ENCODE measurements at places on chromosomes 11 and 22.

DNA sequence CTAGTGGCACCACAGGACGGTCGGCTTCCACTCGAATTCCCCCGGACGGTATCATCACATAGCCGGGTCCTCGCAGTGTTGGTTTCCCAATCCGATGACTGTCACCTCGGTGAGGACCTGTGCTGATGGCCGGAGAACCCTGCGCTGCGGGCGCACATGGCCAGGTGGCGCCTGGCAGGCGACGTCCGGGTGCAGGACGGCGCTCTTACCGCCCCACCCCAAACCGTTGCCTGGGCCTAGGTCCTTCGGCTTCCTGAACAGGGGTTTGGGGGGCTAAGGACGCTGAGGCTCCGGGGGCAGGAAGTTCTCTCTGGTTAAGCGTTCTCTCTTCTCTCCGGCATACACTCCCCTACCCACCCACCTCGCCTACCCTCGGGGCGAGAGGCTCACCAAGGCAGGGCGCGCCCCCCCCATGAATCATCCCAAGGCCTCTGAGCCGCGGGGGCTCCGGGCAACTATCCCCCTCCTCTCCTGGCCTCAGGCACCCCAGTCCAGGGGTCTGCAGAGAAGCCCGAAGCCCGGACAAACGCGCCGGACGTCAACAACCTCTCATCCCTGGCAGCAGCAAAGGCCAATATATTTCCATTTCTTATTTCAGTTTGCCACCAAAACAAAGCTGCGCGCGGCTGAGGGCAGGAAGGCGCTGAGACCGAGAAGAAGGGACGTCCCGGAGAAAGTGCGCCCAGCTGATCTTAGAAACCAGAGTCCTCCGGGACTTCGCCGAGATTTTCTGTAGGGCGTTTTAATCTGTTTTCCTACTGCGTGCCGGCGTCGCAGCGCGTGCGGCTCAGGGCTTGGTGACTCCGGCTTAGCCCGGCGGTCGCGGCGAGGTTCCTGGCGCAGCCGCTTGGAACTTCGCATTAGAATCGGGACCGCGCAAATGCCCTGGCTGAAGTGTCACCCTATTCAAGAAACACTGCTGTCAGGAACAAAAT is 5.6 kb downstream of the ALX4 start:
- no peak for DNase-seq

GRCh38 chr11:97445561-97445960 is 1055.7 kb downstream of the JRKL start:
- no peak for DNase-seq

- DNase-seq = peak; percentile 87
Observed at GRCh38 chr22:45608763-45609180, 62.9 kb upstream of the ATXN10 start.

DNA sequence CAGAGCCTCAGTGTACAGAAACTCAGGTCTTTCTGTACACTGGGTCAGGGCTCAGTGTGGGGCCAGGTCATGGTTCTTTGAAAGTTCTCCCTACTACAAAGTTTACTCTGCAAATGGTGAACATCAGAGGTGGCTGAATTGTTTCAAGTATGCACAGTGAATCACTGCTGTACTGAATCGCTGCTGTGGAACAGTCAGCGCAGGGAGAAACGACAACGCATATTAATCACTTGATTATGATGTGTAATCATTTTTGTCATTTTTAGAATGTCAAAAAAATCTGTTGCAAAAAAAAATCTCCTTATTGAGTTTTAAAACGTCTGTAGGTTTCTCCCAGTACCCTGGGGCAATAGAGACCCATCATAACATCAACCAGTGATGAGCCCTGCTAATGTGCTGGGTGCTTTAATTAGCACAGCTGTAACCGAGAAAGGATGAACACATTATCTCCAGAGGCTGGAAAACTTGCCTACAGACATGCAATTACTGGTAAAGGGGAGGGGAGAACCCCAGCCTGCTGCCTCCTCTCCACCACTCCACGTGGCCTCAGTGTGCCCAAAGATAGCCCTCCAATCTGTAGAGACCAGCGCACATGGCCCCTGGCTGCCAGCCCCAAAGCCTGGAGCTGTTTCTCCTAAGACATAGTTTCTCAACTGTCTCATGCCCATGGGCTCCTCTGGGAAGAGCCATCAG is 12.8 kb downstream of the ARRB1 start:
- peak; percentile 74 for DNase-seq

GRCh38 chr11:44540667-44541066 is 24.8 kb upstream of the CD82 start:
- DNase-seq = no peak

DNA sequence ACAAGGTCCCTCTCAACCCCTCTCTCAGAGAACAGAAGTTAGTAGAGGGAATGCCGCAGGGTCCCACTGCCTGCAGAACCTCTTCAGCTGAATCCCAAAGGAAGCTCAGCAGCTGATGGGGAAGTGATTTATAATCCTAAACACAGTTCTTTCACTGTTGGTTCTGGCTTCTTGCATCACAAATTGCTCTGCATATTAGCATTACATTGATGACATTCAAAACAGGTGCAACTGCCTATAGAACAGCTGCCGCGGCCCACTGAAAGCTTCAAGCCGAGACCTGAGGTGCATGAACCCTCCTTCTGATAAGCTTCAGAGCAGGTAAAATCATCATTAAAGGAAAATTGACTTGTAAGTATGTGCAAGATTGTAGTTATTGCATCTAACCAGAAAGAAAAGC is 75.2 kb upstream of the KIRREL3 start:
- no peak for DNase-seq

- DNase-seq = peak; percentile 58
Observed at GRCh38 chr11:75668451-75669297, at the start of gene MAP6. Gene MAP6, minus strand, starts transcription at chr11:75669038. Its CDS starts 669 bp downstream, at chr11:75668369.

DNA sequence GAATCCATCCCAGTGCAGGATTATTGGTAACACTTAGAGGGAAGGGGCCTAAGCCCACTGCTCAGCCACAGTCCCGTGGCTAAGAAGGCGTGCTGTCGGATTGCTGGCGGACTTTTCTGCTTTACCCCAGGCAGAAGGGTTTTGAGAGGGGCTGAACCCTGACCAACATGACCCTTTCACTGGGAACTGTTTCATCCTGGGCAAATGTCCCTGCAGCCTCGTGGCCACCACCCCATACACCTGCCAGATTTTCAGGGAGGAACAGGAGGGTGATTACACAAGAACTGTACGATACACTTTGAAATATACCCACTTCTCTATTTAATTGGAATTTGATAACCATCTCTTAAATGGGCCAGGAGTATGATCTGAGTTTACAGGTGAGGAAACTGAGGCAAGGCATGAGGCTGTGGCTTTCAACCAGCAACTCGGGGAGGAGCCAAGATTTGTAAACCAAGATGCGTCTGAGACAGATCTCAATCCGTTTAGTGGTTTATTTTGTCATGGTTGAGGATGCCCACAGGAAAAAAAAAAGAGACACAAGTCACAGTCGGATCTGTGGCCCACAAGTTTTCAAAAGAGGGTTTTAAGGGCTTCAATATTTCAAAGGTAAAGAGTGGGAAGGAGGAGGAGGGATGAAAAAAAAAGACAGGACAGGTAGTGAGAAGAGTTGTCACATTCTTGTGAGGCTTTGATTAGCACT is 6.1 kb upstream of the APOL3 start:
- DNase-seq = no peak

DNA sequence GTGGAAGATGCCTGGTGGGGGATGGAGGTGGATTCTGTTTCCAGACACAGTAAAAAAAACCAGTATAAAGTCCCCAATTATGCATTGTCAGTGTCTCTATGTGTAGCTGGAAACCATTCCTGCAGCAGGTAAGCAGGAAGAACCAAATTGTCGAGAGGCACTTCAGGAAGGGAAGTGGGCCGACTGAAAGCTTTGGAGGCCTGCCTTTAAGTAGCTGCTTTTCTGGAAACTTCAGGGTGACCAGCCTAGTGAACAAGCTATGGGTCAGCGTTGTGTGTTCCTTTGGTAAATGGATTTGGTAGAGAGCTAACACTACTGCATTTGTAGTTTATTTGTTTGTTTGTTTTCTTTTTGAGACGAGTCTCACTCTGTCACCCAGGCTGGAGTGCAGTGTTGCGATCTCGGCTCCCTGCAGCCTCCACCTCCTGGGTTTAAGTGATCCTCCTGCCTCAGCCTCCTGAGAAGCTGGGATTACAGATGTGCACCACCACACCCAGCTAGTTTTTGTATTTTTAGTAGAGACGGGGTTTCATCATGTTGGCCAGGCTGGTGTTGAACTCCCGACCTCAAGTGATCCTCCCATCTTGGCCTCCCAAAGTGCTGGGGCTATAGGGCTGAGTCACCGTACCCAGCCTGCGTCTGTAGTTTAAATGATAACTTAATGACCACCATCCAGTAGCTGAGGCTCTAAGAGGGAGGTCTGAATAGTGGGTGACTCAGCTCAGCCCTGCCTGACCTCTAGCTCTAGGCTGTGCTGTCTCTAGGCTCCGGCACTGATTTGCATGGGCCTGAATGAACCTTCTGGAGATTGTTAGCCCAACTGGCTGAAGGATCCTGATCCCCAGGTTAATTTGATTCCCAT is 12.8 kb downstream of the PTPRJ start:
- peak; percentile 83 for DNase-seq

GRCh38 chr11:132187814-132188213 is 817.4 kb downstream of the NTM start:
- DNase-seq = no peak

- DNase-seq = no peak
Observed at GRCh38 chr11:20458905-20459632, 71.6 kb downstream of the PRMT3 start.

GRCh38 chr22:20429254-20430100 is 8.1 kb downstream of the SCARF2 start:
- no peak for DNase-seq

DNA sequence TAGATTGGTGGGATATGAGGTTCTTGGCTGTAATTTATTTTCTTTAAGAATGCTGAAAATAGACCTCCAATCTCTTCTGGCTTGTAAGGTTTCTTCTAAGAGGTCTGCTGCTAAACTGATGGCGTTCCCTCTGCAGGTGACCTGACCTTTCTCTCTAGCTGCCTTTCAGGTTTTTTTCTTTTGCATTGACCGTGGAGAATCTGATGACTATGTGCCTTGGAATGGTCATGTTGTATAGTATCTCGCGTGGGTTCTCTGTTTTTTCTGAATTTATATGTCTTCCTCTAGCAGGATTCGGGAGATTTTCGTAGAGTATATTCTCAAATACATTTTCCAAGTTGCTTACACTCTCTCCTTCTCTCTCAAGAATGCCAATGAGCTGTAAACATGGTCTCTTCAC is 122.2 kb downstream of the DDX10 start:
- no peak for DNase-seq

DNA sequence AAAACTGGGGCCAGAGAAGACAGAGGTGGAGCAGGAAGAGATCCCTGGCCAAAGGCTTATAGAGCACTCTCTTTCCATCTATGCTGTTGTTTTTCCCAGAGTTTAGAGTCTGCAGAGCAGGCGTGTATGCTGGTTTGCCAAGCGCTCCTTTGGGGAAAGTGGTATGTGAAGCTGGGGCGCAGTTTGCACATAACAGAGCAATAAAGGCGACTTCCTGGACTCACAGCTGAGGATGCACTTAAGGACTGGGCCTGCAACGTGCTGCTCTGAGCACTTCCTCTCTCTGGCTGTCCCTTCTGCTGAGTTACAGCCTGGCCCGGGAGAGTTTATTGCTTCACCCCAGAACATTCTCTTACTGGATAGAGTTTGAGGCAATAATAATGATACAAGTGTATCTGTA is 41.7 kb downstream of the THAP12 start:
- DNase-seq = peak; percentile 55

DNA sequence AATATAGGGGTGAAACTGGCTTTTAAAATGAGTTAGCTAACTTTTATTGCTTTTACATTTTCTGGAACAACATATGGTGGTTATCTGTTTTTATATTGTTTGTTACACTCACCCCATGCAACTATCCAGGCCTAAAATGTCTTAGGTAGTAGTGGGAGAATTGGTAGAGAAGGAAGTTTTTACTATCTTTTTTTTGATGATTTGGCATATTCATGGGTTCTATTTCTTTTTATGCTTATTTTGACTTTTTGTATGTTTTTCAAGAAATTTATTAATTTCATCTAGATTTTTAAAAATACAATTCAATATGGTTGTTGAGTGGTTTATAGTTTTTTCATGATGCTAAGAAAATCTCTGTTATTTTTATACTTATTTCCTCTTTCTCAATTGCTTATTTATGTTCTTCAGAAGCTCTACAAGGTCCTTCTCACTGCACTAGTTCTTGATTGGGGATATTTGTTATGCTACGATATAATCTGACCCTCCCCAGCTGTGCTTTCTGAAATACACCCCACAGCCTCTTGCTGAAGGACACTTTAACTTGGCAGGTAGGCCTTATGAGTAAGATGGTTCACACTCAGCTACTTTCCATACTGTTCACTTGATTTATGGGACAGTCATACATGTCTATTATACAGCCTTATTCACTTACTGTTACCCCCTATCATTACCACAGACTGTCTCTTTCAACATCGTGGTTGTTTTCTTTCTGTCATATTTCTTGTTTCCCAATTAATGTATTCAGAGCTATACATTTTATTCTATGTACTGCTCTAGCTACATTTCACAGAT is 431.2 kb downstream of the METTL15 start:
- DNase-seq = no peak

DNA sequence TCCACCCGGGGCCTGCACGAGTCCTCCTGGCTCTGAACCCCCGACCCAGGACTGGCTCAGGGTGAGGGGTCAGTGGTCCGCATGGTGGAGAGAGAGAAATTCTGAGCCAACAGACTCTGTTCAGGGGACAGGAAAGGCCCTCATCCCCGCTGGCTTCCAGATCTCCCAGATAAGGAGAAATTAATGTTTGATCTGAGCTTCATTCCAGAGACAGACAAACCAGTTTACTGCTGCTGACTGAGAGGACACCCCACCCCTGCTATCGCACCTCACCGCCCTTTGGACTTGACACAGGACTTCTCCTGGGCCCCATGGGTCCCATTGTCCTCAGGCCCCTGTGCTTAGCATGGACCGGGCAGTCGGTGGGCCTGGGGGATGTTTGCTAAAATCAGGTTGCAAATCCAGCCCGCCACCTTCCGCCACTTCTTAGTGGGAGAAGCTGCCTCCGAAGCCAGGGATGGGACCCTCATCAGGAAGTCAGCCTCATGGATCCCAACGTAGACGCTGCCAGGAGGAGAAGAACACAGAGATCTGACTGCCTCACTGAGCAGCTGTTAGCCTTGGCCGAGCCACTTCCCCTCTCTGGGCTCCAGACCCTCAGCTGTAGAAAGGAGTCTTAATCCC is 11.2 kb upstream of the UPK3A start:
- no peak for DNase-seq

DNA sequence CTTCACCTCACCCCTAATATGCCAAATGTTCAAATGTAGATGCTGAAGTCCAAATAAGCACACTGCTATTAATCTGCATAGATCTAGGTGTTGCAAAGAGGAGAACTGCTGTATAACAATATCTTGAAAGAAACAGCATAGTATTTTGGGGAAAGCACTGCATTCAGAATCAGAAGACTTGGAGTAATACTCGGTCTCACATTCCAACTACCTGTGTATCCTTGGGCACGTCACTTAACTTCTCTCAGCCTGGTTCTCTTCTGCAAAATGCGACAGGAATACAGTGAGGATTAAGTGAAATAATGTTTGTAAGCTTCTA is 332 bp upstream of the HMGXB4 start:
- no peak for DNase-seq

- no peak for DNase-seq
Observed at GRCh38 chr11:67646535-67647336, 3.8 kb downstream of the ACY3 start.

Data from foreskin fibroblast (primary cell).